ENCODE measurements at places on chromosomes 2 and 18.

- no peak for DNase-seq
Observed at GRCh38 chr2:190663348-190663747, 14.5 kb downstream of the NAB1 start.

DNA sequence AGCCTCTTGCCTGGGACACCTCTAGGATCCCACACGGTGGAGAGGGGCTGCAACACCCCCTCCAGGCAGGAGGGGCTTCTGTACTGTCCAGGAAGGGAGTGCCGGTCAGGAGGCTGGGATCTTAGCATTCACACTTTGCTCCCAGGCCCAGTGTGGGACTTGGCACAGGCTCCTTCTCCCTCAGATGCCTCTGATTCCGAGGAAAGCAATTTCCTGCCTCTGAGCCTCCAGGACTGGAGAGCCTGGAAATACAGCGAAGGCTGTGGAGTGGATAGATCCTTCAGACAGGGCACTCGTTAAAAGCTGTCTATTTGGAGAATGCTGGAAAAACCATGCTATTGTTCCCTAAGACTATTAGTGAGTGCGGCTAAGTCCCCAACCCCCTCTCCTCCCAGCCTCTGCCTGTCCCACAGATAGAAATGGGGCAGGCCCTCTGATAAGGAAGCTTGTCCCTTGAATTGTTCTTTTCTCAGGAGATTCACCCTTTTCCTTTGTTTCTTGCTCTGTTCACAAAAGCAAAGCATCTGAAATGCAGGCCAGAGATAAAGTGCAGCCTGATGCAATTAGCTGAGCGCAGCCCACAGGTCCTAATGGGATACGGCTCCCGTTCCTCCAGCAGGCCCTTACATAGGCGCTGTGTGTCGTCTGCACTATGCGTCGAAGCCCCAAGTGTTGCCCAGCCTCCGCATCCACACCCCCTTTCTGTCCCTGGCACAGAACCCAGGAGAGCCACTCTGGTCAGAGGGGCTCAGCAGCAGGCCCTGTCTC is 252.2 kb downstream of the KLHL29 start:
- no peak for DNase-seq

- no peak for DNase-seq
Observed at GRCh38 chr2:33521791-33522281, 45.4 kb downstream of the RASGRP3 start.

- peak; percentile 6 for DNase-seq
Observed at GRCh38 chr2:102103992-102104871, 38.3 kb upstream of the IL1R1 start.

DNA sequence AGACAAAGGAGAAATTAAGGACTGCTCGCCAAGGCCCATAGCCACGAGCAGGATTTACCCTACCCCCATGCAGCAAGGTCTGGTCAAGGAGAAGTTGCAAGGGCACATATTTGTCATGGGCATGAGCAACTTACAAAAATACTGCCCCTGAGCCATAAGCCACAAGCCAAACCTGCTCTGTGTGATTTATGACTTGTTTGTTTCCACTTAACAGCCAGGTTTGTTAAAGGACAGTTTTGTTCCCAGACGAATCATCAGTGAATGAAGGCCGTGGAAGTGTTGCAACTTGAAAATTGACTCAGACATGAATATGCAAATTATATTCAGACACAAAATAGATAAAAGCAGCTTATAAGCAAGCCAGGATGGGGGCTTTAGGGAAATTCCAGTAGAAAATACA is 31.3 kb upstream of the EVA1A start:
- DNase-seq, result no peak

- no peak for DNase-seq
Observed at GRCh38 chr2:229749779-229750178, 35.4 kb upstream of the DNER start.

GRCh38 chr2:101821059-101821805 is 123.7 kb downstream of the MAP4K4 start:
- no peak for DNase-seq

GRCh38 chr2:111660811-111661210 is 223.2 kb downstream of the ANAPC1 start:
- no peak for DNase-seq

- DNase-seq, result no peak
Observed at GRCh38 chr18:79583426-79583825, 96.2 kb upstream of the CTDP1 start.

- DNase-seq, result no peak
Observed at GRCh38 chr2:182077448-182078142, 91.9 kb downstream of the PPP1R1C start.

DNA sequence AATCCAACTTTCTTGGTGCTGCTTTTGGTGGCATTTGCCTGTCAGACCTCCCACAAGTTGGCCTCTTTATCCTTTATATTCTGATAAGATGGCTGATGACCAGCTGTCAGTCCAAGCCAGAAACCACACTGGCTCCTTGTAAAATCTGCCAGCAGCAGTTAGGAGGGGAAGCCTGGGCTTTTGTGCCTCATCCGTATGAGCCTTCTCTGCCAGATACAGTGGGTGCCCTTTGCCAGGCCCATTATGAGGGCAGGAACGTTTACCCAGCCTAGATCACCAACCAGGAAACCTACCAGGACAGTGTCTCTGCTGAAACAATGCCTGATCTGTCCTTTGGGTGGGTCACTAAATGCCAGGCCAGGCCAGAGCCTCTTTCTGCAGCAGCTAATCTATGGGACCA is 202.9 kb upstream of the SP5 start:
- no peak for DNase-seq

GRCh38 chr2:237652854-237653253 is 25.5 kb downstream of the LRRFIP1 start:
- DNase-seq, result no peak

GRCh38 chr2:241976296-241976695 is 106.8 kb downstream of the RTP5 start:
- no peak for DNase-seq

GRCh38 chr2:7096726-7097352 is 179.6 kb downstream of the RNF144A start:
- no peak for DNase-seq

- no peak for DNase-seq
Observed at GRCh38 chr2:61949714-61950560, 44.5 kb downstream of the COMMD1 start.

- no peak for DNase-seq
Observed at GRCh38 chr2:5540856-5541255, 151.3 kb upstream of the SOX11 start.

DNA sequence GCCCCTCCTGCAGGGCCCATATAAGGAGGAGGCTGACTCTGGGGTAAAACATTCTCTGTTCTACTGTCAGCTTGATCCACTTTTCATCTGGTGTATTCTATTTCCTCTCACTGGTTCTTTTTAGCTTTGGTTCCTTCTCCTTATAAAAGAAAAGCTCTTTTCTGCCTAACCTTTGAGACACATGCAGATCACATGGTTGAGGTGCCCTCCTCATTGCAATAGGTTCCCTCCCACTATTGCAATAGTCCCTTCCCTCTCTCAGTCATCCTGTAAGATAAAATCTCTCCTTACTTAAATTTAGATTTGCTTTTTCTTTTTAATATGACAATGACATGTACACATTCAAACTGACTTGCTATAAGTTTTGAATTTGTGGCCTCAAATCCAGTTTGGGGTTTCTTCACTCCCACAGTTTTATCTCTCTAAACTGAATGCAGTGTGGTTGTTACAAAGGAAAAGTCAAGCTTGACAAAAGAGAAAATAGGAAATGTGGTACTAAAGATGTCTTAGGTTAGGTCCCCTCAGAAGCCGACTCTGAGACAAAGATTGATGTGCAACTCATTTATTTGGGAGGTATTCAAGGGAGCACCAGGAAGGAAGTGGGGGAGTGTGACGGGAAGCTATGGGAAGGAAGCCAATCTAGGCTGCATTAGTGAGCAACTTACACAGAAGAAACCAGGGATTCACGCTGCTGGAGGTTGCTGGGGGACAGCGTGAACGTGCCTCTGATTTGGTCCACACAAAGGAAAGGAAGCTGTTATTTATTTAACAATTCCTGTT is 127.6 kb upstream of the LINC00305 start:
- no peak for DNase-seq

All from activated naive CD4-positive, alpha-beta T cell (primary cell).